ENCODE measurements at places on chromosomes 7 and 10.

- DNase-seq, result no peak
These were observed 18.3 kb downstream of the C7orf25 start for GRCh38 chr7:42893346-42894240.

DNA sequence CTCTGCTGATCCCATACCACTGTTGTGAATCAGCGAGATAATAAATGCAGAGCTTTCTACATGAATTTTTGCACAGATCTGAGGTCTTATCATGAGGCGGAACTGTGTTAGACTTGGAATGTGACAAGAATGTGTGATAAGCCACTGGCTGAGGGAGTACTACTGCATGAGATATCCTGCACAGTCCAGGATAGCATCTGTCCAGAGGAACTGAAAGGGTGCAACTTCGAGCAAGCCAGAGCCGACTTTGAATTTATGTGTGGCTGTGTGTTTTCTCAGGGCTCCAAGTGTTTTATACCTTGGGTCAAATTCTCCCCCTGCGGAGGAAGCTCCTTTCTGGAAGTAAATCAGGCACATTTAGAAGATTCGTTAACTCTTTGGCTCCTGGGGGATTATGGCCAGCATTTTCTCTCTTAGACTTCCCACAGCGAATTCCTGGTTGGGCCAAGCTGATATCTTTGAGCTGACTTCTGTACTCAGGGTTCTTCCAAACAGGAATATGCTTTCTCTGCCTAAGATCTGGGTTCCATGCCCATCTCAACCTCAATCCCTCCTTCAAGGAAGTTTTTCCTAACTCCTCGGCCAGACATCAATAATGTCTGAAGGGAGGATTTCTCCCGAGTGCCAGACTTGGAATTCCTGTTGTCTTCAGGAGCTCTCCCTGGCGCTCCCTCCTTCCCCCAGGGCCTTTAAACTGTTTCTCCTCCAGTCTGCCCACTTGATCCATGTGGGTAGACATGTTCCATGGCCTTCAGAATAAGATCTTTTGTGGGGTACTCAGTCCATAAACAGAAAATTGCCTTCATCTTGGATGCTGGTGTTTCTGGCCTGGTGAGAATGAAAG, 2.5 kb upstream of the MEST start:
- peak; percentile 65 for DNase-seq

- DNase-seq, result no peak
These were observed 150.0 kb downstream of the ZNF33B start for GRCh38 chr10:42488416-42488815.

DNA sequence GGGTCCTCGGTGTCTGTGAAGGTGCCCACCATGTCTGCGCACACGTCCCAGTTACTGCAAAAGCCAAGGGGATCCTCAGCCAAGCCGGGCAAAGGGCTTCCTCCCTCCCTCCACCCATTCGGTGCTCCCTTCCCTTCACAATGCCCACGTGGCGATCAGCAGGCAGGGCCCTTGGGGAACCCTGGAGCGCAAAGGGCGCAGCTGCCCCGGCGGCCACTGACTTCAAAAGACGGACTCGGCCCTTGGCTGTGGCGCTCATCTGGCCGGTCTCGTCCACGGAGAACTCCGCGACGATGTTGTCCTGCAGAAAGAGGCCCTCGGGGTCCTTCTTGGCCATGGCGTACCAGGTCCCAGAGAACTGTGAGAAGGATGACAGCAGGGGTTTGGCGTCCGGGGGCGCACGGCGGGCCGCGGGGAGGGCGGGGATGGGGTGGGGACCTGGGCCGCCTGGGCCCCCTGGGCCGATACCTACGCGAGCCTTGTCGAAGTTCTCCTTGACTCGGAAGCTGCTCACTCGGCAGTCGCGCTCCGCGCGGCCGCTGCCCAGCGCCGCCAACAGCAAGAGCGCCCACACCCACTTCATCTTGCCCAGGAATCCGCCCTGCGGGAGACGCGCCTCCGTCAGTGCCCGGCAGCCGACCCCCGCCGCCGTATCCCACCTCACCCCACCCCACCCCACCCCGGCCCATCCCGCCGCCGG, 439 bp downstream of the RBP4 start:
- DNase-seq, result peak; percentile 24

DNA sequence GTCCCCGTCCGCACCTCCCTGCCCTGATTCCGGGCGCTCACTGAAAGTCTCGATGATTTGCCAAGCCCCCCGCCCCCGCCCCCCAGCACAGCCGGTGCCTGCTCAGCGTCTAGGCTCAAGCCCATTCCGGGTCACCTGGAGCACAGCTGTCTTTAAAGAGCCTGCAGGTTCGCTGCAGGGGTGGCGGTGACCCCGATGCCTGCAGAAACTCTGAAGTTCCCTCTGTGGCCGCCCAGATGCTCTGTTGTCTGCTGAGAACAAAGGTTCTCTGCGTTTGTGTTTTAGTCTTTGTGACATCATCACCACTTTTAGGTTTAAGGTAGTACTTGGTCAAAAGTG, 780 bp downstream of the VENTX start:
- no peak for DNase-seq

DNA sequence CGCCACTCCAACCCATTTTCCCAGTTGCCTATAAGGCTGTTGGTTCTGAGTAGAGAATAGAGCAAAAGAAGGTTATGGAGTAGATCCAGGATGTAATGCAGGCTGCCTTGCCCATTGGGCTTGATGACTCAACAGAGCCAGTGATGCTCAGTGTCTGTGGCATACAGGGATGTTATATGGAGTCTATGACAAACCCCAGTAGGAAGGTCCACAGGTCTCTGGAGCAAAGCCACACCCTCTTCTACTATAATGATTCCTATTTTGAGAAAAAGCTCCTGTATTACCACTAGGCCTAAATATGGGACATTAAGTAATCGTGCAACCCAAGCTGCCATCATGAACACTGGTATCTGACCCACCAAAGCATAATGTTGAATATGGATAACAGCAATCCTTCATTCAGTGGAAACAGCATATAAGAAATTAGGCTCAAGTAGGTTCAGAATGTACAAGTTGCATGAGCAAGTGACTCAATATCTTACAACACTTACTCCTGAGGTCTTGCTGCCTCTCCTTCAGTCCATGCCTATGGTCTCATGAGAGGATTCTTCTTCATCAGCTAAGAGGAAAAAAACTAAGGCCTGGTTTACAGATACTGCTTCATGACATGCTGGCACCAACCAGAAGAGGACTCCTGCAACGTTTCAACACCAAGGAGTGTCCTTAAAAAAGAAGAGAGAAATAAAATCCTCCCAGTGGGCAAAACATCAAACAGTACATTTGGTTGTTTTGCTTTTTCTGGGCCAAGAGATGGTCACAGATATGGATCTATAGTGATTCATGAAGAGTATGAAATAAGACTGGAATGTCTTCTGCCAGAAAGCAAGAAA, 14.8 kb upstream of the FHIP2A start:
- no peak for DNase-seq

DNA sequence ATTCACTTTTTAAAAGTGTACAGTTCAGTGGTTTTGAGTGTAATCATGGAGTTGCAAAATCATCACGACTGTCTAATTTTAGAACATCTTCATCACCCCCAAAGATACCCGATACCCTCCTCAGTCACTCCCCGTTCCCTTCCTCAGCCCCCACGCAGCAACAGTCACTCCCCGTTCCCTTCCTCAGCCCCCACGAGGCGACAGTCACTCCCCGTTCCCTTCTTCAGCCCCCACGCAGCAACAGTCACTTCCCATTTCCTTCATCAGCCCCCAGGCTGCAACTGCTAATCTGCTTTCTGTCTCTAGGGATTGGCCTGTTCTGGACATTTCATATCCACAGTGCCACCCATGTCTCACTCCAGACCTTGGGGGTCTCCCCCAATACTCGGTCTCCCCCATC, 161.6 kb upstream of the PPP2R2D start:
- no peak for DNase-seq

DNA sequence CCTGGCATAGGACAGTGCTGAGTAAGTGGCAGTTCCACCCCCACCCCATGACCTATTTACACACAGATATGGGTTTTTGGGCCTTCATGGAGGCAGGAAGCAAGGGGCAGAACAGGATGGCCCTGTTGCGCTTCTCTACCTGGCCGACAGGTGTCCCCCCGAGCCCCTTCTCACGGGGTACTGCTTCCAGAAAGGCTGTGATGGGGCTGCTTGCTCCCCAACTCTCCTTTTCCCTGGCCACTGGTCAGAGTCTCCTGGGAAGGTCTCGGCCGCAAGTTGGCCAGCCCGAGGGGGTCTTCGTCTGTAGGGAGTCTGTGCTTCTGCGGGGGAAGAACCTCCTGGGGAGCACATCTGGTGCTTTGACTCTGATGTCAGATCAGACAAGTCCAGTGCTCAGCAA, 139.8 kb upstream of the TNS3 start:
- DNase-seq, result no peak

DNA sequence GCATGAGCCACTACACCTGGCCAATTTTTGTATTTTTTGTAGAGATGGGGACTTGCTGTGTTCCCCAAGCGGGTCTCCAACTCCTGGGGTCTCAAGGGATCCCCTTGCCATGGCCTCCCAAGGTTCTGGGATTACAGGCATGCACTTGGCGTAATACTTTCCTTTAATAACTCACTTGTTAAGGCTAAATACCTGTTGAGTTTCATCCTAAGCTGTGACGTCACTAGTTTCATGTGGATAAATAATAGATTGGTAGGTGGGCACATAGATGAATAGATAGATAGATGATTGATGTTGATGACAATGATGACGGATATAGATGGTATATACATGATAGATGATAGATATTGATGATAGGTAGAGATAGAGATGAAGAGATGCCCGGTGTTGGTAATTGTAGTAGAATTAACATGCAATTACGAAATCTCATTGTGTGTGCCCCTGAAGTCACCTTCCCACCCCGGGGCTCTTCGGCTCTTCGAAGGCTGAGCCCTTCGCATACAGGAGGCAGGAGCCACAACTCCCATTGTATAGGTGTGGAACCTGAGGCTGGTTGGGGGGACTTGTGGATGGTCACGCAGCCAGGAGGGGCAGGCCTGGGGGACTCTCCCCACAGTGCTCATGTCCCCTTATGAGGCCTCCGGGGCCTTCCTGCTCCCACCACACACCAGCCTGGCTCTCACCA, 2.6 kb downstream of the GRIFIN start:
- no peak for DNase-seq

DNA sequence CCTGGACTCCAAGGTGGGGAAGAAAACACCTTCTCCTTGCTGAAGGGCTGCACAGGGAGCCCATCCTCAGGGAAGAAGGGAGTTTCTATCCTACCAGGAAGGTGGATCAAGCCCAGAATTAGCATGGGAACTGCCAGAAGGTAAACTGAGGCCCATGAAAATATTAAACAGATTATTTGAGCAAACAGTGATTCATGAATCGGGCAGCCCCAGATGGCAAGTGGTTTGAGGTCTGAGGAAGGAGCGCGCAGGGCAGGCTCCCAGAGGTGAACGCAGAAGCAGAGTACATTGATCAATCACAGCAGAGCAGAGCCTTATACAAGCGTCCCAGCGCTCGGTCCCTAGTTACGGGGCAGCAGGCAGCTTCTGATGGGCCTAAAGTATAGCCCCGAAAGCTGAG, 35.8 kb upstream of the PROSER2 start:
- no peak for DNase-seq

- no peak for DNase-seq
These were observed 21.9 kb downstream of the DPY19L1 start for GRCh38 chr7:35015346-35015859.

Measured in right kidney (tissue), 9 donors.